Stimulated activated CD4-positive, alpha-beta T cell treated with anti-CD3 and anti-CD28 coated beads, Interleukin-1b, Interleukin-23, amount 100 ng/mL, for 4 hours (primary cell): ENCODE measurements at places on chromosomes 1 and 21.

GRCh38 chr1:219954736-219955421 is 26.5 kb upstream of the SLC30A10 start:
- no peak for DNase-seq

GRCh38 chr1:228297242-228297641 is 89.4 kb downstream of the OBSCN start:
- DNase-seq, result no peak

DNA sequence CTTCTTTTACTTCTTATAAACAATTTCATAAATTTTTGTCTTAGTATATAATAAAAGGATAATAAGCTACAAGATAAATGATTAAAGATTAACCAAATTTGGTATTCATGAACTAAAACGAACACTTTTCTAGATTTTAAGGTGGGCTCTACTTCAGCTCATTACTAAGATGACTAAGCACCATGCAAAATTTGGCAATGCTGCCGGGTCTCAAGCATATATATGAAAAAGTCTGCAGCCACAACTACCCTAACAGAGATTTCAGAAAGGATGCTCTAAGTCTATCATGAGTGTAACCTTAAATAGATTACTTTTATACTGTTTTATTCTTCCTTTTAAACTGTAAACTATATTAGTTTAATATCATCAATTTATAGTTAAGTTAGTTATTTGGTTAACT is 47.8 kb downstream of the BRWD1 start:
- no peak for DNase-seq

DNA sequence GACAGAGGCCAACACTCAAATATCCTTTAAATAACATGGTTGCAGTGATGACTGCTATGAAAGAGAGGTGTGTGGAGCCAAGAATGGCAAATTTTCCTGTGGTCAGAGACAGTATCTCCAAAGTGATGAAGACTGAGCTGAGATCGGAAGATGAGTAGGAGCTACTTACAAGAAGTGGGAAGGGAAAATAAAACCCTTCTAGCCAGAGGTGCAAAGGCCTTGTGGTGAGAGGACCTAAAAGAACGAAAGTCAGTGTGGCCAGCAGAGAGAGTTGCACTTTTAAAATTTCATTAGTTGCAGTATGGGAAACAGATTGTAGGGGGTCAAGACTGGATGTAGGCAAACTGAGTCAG is 17.8 kb downstream of the SLAMF7 start:
- no peak for DNase-seq

DNA sequence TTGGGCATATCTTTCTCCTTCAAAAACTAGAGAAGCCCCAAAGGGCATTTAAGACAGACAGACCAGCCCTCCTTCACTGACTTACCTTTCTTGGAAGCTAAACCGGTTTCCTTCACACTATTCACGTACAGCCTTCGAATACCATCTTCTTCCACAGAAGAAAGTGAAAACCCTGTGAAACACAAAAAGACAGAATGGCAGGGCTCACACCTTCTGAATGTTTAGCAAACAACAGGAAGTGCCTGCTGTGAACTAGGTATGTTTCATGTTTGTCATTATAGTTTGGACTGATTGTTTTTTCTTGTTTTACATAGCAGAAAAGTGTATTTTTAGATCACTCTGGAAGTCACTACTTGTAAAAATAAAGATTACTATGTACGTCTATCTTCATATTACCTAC is 148.6 kb upstream of the KRTAP19-8 start:
- DNase-seq, result no peak

- DNase-seq, result no peak
Measured at GRCh38 chr1:20223106-20223505, 36.8 kb upstream of the PLA2G2C start.

DNA sequence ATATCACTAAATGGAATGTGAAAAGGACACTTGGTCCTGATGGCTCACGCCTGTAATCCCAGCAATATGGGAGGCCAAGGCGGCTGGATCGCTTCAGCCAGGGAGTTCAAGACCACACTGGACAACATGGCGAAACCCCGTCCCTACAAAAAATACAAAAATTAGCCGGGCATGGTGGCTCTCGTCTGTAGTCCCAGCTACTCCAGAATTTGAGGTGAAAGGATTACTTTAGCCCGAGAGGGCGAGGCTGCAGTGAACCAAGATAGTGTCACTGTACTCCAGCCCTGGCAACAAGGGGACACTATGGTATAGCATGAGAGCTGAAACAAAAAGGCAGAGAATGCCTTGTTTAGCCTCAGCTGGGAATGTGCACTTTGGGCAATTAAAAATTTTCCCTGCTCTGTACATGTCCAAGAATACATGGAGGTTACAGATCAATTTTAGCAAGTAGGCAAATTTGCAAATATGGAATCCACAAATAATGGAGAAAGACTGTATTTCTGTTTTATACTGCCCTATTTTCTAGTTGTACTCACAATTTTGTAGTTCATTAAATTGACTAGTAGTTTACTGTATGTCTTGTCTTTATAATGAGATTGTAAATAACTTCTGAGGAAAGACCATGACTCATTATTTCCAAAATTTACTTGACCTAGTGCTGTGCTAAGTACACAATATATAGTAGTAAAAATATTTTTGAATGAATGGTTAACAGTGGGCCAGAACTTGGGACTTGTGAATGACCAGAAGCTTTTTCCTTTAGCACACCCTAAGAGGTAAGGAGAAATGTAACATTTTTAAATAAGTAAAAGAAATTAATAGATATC is 2.0 kb upstream of the ANGEL2 start:
- DNase-seq, result no peak

DNA sequence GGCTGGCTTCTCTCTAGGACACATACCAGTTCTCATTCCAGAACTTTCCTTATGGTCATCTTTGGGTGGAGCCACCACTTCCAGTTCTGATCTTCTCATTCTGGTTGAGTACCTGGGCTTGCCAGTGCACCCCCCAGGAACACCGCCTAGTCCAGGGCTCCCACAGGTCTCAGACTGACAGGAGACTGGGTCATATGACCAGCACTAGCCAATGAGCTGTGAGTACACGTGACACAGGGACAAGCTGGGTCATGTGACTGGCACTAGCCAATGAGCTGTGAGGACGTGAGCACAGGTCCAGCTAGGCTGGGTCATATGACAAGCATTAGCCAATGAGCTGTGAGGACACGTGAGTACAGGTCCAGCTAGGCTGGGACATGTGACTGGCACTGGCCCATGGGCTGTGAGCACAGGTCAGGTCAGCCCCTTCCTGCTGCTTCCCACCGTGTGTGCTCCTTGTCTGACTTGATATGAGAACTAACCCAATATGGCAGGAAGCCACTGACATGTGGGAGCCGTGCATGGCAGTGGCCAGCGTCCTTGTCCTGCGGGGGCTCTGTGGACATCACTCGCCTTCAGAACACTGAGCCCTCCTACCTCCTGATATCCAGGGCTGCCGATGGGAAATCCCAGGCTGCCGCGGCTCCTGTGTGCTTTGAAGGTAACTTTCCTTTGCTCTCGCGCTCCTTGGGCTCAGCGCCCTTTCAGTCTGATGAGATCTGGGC is 22.7 kb downstream of the KRTAP10-1 start:
- DNase-seq, result no peak

- DNase-seq, result no peak
Measured at GRCh38 chr1:101706366-101706765, 290.4 kb downstream of the OLFM3 start.
